Activated T-helper 1 cell treated with anti-CD3 and anti-CD28 coated beads, Interleukin-2, amount 50 U/mL, for 16 hours (primary cell): ENCODE measurements at places on chromosomes 4 and X.

DNA sequence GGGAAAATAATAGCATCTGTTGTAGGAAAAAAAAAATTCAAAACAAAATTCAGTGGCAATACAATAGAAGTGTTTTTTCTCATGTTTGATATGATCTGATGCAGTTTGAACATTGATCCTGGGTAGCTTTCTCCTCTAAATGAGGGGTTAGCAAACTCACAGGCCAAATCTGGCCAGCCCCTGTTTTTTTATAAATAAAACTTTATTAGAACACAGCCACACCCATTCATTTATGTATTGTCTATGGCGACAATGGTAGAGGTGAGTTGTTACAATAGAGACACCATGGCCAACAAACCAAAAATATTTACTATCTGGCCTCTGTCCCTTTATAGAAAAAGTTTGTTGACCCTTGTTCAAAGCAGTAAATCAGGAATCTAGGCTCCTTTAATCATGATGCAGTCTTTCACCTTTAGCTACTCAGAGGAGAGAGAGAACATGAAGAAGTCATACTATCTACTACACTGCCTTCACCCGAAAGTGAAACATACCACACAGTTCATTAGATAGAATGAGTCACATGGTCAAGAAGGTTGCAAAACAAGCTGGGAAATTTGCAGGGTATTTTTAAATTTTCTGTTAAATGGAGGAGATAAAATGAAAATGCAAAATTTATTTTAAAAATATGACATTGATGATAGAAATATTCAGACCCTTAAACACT is 186.6 kb upstream of the MAOA start:
- no peak for DNase-seq

GRCh38 chr4:186272699-186273391 is 6.9 kb downstream of the F11 start:
- no peak for DNase-seq

GRCh38 chrX:66000628-66001272 is 39.1 kb downstream of the VSIG4 start:
- no peak for DNase-seq

DNA sequence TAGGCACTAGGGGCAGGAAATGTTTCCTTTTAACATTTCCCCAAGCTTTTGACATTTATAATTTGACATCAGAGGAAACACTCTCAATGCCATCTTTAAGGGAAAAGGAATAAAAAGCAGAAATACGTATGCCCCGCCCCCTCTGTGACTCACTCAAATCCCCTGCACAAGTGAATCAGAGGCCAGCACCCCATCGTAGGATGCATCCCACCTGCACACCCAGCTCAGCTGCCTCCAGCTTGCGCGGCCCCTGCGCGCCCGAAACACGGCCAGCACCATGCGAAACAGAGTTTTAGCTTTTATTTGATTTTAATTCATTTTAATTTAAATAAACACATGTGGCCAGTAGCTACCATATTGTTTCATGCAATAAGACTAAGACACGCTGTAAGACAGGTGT is 29.5 kb downstream of the ABLIM2 start:
- no peak for DNase-seq

GRCh38 chr4:54082168-54082567 is 17.8 kb upstream of the CHIC2 start:
- DNase-seq: no peak

- DNase-seq: no peak
Observed at GRCh38 chrX:80751456-80751855, 58.2 kb downstream of the BRWD3 start.

GRCh38 chr4:186931519-186931918 is 207.9 kb upstream of the FAT1 start:
- no peak for DNase-seq

GRCh38 chrX:119677654-119677981 is 15.3 kb downstream of the SEPTIN6 start:
- DNase-seq: no peak

DNA sequence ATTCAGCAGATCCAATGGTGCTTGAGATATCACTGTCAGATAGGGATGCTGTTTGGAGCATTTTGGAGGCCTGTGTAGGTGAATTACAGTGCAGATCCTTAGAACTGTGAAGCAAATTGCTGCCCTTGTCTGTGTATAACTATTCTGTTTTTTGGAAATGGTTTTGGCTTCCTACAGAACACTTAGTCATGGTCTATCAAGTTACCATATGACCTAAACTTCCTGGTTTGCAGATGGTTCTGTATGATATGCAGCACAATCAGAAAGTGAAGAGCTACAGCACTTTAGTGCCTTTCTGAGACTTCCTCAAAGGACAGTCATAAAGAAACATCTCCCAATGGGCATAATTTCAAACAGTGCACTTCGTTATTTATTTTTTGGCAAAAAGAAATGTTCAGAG is 688.6 kb downstream of the SH3BGRL start:
- DNase-seq: no peak

GRCh38 chrX:23185951-23186350 is 148.7 kb upstream of the PTCHD1 start:
- DNase-seq: no peak

DNA sequence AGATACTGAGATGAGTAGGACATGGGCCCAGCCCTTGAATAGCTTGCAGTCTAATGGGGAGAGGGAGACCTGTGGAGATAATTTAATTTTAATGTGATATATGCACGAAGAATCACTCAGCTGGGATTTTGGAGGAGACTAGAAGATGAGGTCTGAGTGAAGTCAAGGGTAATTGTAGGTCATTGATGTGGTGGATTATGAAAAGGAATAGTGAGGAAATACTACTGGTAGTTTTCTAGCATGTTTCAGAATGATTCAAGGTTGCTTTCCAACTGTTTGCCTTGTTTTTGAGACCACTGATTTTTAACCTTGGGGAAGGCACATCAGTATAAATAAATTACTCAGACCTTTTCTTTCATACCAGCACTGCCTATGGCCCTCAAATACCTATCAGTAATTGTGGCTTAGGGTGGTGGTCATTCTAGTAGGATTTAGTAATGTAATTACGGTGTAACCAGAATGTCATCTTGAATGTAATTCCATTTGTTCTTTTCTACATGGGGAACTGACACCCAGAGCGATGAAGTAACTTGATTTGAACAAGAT is 25.6 kb downstream of the PTTG2 start:
- no peak for DNase-seq

GRCh38 chr4:25452081-25452480 is 75.0 kb downstream of the ANAPC4 start:
- no peak for DNase-seq

DNA sequence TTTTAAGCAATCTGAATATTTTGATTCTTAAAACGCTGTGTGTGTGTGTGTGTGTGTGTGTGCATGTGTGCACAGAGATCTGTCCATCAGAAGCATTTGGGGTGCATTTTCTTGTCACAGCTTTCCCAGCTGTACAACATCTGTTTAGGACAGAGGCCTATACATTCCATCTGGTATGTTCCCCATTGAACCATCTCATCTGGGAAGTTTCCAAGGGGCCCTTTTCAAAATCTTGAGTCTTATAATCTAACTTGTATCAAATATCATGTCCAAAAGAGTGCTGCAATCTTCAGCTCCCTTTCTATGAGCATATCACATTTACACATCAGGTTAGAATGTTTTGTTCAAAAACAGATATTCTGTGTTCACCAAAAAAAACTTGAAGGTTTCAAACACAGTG is 16.5 kb upstream of the MID1 start:
- DNase-seq: no peak
